ENCODE measurements at places on chromosomes 16 and 17.

GRCh38 chr17:2083613-2084035, 28.7 kb downstream of the HIC1 start:
- DNase-seq: no peak

GRCh38 chr16:31439519-31439918, 3.1 kb downstream of the ZNF843 start:
- peak; percentile 16 for DNase-seq

DNA sequence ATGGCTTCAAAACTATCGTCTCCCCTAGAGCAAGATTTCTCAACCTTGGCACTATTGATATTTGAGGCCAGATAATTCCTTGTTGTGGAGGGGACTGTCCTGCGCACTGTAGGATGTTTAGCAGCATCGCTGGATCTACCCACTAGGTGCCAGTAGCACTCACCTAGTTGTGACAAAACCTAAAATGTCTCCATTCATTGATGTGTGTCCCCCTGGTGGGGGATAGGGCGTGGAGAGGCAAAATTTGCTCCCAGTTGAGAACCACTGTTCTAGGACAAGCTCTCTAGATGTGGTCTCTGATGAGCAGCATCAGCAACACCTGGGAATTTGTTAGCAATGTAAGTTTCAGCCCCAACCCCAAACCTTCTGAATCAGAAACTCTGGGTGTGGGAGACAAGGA, 259.0 kb downstream of the XYLT1 start:
- no peak for DNase-seq

GRCh38 chr16:49399594-49400364, 26.2 kb downstream of the C16orf78 start:
- DNase-seq: no peak

- DNase-seq: no peak
These were observed 9.9 kb downstream of the FMNL1 start for GRCh38 chr17:45231481-45232116.

- no peak for DNase-seq
These were observed 2.2 kb upstream of the DECR2 start for GRCh38 chr16:399340-400019.

DNA sequence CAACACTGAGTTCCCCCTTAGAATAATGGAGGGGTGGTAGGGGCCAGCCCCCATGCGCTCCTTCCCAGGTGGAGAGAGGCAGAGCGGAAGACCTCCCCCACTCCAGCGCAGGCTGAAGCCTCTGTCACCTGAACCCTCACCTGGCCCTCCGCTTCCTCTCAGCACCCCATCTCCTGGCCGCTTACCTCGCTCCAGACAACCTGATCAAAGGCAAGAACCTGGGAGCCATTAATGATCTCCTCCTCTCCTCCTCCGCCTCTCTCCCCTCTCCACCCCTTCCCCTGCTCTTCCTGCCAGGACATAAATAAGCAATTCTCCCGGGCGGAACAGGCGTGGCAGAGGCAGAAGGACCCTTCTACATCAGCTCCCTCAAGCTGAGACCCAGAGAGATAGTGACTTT, 110.2 kb upstream of the LHX1 start:
- DNase-seq: no peak

DNA sequence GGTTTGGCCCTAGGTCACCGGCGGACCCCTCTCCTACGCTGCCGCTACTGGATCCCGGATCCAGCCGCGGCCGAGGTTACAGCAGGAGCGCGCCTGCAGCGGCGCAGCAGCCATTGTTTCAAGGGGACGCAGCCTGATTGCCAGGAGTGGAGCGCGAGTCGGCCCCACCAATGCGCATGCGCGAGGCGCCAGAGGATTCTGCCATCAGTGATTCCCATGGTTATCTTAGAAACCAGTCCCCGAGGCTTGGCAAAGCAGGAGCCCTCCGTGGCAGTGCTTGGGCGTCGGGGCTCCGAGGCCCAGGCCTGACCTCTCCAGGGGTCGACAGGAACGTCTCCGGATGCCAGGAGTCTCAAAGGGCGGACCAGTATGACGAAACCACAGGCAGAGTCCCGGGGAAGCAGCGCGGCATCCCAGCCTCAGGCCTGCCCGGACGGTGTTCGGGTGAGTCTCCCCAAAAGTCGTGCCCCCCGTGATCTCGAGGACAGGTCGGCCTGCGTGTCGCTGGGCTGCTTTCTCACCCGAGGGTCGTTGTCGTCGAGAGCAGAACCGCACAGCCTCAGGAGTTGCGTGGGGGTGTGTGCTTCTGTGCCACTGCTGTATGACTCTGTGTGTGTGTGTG, 608.5 kb downstream of the KCNJ18 start:
- DNase-seq: no peak

- no peak for DNase-seq
These were observed 976 bp downstream of the CCL3L1 start for GRCh38 chr17:36195434-36196130.

GRCh38 chr17:79631640-79632431, 21.0 kb upstream of the RBFOX3 start:
- peak; percentile 42 for DNase-seq

GRCh38 chr17:5825717-5826330, 241.5 kb upstream of the NLRP1 start:
- DNase-seq: no peak

DNA sequence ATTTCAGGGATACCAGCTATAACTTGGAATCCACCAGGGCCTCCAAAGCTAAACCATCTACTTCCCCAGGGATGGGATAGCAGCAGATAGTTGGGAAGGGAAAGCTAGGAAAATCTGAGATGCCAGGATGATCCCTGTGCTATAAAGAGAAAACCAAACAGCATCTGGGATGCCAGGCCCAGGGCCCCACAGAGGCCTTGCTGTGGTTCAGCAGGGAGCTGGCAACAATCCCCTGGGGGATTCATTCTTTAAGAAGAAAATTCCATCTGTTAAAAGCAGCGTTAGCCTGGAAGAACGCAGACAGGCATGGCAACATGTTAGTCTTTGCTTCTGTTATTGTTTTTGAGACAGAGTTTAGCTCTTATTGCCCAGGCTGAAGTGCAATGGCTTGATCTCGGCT, 16.6 kb downstream of the MYO18A start:
- no peak for DNase-seq

- DNase-seq: no peak
These were observed 63.3 kb downstream of the NOG start for GRCh38 chr17:56656701-56657327.

DNA sequence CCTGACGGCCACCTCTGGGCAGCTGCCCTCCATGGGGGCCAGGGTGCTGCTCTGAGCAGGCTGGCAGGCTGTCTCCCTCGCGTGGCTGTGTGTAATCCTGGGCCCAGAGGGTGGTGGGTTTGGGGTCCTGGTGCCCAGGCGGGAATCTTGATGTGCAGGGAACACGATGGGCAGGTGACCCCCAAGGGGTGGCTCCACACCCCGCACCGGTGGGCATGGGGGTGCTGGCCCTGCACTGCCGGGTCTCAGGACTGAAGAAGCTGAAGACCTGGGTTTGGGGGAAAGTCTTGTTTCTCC, 8.6 kb downstream of the CHMP6 start:
- no peak for DNase-seq

DNA sequence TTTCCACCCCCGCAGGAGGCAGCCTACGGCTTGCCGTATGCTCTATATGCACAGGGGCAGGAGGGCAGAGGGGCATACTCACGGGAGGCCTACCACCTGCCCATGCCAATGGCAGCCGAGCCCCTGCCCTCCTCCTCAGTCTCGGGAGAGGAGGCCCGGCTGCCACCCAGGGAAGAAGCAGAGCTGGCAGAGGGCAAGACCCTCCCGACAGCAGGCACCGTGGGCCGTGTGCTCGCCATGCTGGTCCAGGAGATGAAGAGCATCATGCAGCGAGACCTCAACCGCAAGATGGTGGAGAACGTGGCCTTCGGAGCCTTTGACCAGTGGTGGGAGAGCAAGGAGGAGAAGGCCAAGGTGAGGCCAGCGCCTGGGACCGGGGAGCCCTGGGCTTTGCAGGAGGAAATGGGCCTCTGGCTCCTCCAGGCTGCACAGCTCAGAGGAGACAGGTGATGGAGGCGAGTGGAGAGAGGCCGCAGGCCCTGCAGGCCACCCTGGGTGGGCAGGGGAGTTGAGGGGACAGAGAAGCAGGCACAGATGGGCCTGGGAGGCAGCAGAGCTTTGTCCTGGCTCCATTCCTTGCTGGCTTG, 8.6 kb downstream of the SETD1A start:
- no peak for DNase-seq

GRCh38 chr16:10942352-10943063, at the start of gene DEXI:
Gene DEXI, minus strand, starts transcription at chr16:10942468. Its CDS starts 463 bp downstream, at chr16:10942005.
- peak; percentile 98 for DNase-seq

GRCh38 chr17:13266606-13267005, 248.8 kb upstream of the ELAC2 start:
- DNase-seq: no peak

- DNase-seq: no peak
These were observed 126.3 kb downstream of the ZNF778 start for GRCh38 chr16:89343501-89344457.

DNA sequence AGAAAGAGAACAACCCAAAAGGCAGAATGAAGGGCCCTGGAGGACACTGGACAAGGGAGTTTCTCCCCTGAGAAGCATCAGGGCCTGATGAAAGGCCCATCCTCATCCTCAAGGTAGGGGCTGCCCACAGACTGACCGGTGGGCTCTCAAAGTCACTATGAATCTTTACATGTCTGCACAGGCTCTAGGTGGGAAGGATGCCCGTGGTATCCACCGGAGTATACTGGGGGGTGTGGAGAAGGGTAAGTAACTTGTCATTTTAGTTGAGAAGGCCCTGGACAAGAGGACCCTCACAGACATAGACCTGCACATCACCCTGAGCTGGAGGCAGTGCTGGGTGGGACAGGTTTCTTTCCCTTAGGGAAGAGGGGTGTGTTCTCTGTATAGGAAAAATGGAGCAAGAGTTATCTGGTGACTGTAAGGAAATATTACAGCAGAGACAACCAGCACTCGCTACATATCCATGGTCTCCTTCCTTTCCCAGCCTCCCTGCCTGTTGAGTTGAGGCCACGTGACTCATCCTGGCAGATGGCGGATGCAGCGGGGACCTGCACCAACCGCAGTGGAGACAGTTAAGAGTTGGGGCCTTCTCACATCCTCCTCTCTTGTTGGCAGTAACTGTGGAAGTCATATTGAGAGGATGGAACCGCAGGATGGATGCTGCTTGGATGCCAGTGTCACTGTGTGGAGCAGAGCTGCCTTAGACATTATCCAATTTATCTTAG, 45.6 kb upstream of the KCNJ12 start:
- DNase-seq: peak; percentile 71

DNA sequence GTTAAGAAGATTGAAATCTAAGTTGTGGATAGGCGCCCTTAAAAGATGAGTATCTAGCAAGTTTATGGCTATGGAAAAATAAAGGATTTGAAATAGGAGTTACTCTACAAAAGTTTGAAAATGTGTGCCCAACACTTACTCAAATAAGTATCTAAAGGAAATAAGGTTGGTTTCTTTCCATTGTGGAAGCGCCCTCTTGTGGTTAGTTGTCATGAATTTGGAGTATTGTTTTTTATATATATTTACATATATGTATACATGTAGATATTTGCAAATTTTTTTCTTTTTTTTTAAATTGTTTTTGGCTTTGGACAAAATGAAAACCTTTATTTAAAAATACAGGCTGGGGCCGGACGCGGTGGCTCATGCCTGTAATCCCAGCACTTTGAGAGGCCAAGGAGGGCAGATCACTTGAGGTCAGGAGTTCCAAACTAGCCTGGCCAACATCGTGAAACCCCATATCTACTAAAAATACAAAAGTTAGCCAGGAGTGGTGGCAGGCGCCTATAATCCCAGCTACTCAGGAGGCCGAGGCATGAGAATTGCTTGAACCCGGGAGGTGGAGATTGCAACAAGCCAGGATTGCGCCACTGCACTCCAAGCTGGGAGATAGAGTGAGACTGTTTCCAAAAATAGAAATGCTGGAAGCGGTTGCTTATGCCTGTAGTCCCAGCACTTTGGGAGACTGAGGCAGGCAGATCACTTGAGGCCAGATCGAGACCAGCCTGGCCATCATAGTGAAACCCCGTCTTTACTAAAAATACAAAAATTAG, 24.0 kb upstream of the VPS4A start:
- DNase-seq: peak; percentile 90

GRCh38 chr17:8857919-8858318, 9.6 kb downstream of the PIK3R6 start:
- no peak for DNase-seq

DNA sequence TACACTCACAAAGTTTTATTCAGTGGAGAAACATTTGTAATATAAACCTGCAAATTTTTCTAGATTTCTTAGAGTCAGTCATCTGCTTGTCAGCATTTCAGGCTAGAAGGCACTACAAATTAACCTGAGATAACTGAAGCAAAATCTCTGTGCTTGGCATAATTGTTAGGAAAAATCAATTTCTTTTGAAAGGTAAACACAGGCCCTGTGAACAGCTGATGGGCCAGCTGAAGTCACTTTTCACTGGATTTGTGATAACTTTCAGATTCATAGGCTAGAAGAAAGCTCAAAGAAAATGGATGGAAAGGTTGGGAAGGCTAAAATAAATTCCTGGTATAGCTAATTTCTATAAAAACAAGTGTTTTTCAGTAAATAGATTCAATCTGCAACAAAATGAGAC, 34.0 kb upstream of the SLC6A2 start:
- DNase-seq: no peak

DNA sequence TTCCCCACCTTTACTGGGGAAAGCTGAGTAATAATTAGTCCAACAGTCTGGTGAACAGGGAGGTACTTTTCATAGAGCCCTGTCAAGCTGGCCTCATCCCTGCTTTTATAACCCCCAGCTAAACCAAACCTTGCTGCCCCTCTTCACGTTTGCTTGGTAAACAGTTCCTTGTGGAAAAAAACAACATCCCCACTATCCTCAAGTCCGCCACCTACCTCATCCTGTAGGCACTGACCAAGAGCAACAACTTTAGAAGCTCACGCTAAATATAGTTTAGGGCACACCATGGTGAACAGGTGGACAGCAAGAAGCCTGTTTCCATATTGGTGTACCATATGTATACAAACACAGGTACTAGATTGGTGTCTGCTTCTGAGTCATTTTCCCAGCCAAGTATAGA, 16.5 kb downstream of the NFE2L1 start:
- no peak for DNase-seq

- DNase-seq: no peak
These were observed 8.6 kb downstream of the IGSF6 start for GRCh38 chr16:21643785-21644184.

DNA sequence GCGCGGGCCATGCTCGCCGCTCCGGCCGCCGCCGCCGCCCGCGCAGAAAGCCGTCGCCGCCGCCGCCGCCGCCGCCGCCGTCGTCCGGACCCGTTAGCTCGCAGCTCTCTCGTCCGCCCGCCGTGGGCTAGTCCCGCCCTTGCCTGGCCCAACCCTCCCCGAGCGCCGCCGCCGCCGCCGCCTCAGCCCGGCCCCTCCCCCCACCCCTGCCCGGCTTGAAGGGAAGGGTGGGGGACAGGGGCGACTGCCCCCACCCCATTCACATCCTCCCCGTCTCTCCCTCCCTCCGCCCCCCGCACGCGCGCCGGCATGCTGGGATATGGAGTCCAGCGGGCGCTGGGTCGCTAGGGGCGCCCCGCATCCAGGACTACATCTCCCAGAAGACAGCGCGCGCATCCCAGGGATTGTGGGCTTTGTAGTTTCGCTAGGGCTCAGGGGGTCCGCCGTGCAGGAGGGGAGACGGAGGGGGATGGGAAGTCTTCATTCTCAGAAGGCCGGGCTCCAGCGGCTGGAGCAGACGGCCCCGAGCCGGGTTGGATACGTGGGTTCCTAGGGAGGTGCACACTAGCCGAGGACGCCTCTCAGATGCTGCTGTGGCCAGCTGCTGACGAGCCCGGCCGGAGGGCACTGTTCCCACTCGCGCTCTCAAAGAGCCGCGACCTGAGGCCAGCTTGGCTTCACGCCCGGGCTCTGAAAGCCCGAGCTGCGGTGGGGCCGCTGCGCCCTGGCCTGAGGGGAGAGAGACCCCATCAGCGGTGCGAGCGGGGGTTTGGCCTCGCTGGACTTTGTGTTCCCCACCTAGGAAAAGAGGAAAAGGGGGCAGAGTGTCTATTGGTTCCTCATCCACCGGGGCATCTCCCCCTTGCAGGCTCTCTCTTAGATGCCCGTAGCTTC, at the start of gene ST3GAL2:
ST3GAL2 (minus strand) TSS at position 132 of the 894 bp plus-strand sequence. CDS start 40,570 bp downstream, outside the sequence.
- peak; percentile 97 for DNase-seq
